ENCODE measurements at places on chromosomes 7 and 10.
A peak's percentile ranks its signal among the peaks of the same experiment; 100 is the strongest.

DNA sequence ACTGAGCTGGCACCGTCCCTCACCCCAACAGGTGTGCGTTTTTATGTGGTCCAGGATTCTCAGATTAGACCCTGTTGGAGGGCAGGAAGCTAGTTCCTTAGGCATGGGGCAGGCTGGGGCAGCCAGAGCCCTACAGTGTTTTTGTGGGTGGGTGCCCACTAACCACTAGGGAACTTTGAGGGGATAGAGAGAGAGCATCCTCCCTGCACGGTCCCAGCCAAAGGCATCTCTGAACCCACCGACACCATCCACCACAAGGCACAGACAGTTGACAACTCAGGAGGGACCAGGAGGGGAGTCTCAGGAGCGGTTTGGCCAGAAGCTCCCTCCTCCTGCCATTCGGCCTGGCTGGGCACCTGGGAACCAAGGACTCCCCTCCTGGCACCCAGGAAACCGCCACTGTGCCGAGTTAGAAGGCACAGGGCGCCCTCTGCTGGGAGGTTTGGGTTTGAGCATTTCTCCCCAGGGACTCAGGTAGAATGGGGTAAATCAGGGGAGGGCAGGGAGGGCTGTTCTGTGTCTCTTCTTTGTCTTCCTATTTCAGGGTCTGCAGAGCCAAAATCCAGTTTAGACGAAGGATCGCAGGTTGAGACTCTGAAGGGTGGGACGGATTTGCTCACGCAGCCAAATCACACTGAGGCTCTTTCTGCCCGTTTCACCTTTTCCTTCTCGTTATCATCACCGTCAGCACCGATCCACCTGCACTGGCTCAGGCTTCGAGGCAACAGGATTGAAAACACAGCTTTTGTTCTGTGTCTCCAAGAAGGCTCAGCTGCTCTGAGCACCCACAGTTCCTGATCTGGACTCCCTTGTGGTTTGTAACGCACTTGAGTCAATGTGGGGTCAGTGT is 84.8 kb upstream of the COL13A1 start:
- DNase-seq, result peak; percentile 49

DNA sequence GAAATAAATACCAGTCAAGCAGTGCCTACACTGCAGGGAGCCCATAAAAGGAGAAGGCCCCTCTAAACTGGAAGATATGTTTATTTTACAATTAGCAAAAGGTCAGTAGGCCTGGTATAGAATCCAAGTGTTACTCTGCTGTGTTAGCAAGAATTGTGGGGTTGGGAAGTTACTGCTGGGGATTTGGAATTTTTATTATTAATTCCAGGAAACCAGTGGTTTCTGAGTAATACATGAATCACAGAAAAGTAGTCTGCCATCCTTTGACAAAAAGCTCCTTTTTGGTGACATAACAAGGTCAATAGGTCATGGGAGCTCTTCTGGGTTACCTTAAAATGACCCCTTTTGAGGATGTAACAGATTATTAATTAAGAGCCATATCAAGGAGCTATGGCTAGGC is 67.4 kb downstream of the ZNF92 start:
- DNase-seq, result no peak

DNA sequence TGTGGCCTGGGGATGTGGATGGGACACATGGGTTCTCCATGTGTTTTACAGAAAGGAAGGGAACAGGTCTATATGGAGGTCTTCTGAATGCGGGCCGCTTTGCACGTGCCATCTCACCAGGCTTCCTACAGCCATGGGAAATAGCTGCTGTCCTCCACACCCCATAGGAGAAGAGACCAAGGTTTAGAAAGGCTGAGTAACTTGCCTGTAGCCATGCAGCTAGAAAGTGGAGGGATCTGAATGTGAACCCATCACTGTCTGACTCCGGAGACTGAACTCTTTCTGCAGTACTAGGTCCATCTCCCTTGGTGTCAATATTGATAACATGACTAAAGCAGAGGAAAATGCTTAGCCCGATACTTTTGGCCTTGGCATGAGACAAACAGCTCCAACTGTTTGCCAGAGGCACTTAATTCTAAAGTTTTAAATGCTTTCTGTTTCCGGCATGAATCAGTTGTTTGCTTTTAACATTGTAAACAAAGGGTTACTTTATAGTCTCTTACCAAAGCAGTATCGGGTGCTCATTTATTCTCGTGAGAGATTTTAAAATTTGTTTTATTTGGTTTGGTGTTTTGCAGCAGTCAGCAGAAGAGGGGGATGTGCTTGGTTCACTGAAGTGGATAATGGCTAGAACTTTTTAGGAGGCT is 64.8 kb upstream of the LOXL4 start:
- no peak for DNase-seq

DNA sequence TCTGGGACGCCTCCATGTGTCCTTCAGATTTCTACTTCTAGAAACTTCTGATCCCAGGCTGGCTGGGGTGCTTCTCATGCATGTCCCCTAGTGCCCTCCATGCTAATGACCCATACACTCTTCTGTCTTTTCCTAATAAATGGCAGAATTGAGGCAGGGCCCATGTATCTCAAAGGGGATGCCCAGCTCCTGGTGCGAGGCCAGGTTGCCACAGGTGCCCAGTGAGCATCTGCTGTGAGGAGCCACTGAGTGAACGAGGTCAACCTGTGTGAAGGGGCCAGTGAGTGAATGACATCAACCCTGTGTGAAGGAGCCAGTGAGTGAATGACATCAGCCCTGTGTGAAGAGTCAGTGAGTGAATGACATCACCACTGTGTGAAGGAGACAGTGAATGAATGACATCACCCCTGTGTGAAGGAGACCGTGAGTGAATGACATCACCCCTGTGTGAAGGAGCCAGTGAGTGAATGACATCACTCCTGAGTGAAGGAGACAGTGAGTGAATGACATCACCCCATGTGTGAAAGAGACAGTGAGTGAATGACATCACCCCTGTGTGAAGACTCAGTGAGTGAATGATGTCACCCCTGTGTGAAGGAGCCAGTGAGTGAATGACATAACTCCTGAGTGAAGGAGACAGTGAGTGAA is 478.9 kb downstream of the PTPRN2 start:
- DNase-seq, result no peak

DNA sequence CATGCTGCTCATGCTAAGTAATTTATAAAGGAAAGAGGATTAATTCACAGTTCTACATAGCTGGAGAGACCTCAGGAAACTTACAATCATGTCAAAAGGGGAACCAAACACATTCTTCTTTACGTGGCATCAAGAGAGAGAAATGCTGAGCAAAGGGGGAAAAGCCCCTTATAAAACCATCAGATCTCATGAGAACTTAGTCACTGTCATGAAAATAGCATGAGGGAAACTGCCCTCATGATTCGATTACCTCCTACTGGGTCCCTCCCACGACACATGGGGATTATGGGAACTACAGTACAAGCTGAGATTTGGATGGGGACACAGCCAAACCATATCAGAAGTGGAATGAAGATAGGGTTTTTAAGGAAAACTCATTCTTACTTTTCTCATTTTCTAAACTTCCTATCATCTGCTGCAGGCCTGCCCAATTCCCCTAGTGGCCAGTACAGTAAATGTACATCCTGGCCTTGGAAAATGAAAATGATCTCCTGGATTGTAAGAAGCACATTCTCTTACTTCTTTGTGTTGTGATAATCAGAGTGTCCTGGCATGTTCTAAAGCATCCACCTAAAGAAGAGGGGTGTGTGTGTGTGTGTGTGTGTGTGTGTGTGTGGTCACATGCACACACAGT is 421.5 kb downstream of the LRMDA start:
- no peak for DNase-seq

DNA sequence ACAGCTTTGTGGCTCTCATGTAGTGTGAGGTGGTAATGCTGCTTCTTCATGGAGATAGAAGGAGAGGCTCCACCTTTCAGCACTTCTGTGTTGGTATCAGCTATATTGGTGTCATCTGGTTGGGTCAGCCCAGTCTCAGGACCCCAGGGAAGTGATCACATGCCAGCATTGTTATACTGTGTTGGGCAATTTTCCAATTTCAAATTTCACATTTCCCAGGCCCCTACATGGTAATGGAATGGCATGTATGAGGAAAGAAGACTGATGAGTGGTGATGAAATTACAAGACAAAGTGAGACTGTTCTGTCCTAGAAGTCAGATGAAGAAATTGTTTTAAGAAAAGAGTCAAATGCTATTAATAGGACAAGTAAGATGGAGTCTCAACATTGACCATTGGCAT is 3.7 kb upstream of the AKR1C3 start:
- no peak for DNase-seq

GRCh38 chr7:51250512-51250911 is 66.1 kb downstream of the COBL start:
- no peak for DNase-seq

DNA sequence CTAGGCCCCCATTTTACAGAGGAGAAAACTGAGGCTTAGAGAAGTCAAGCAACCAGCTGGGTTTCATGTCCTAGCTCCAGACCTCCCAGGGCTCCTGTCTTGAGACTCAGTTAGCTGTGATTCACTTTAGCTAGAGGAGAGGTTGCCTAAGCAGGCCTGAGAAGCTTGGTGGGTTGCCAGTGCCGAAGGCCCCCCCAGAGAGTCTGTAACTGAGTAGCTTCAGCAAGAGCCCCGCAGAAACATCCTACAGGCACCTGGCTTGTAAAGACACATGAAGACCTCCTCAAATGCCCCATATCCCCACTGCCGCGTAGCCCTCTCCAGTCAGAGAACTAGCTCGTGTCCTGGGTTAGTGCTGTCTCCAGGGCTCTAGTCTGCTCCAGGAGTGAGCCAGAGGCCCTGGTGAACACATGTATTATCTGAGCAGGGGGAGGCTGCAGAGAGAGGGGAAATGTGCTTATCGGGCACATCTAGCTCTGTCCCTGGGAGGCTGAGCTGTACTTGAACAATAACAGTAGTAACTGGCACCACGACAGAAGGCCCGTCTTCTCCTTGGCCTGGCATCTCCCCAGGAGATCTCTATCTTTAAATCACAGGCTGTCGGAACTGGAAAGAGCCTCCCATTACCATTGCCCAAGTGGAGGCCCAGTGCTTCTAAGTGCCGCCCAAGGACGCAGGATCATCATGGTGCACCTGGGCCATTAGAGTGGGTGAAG is 28.9 kb downstream of the UNC5B start:
- peak; percentile 79 for DNase-seq

DNA sequence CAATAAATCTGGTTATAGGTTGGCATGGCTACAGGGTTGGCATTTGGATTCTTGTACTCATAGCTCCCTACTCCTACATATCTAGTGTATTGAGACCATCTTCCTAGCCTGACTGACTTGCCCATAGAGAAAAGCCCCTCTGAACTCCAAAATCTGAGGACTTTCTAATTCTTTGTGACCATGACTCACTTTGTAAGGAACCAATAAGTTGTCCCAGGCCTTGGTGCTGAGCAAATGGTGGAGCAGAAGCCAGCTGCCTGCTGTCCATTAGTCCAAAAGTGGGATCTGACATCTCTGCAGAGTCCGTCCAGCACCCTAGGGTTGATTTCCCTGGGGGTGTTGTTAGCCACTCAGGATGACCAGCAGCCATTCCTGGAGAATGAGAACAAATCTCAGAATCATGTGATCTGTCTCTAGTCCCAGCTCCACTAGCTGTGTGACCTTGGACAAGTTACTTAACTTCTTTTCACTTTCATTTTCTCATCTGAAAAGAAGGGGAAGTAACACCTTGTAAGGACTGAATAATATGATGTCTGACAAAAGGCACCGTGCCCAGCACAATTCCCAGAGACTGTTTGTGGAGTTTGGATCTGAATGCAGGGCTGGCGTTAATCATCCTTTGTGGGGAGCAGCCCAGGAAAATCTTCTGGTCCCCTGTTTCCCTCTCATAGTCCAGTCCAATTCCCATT is 44.1 kb downstream of the MTURN start:
- DNase-seq, result no peak

- DNase-seq, result no peak
These were observed 318.5 kb downstream of the WDR37 start for GRCh38 chr10:1374511-1375345.

- DNase-seq, result no peak
These were observed 631.7 kb downstream of the KCNMA1 start for GRCh38 chr10:77005871-77006270.

DNA sequence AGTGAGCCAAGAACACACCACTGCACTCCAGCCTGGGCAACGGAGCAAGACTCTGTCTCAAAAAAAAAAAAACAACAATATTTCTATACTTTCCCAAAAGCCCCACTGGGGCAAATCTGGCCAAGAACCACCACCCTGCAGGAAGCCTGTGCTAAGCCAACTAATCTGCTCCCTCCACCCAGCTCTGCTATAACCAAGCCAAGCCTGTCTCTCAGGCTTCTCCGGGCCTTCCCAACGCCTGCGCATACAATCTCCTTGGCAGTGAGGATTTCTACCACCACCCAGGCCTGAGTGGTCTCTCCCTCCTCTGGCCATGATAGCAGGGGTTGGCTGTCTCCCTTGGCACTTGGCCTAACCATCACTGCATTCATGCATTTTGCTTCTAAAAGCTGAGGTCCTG is 14.2 kb downstream of the DDX56 start:
- no peak for DNase-seq

GRCh38 chr7:92563345-92563744 is 26.8 kb downstream of the FAM133B start:
- DNase-seq, result no peak

Data from SK-N-DZ (cell line).